Right lung (tissue), 10 donors: ENCODE measurements at places on chromosomes 2 and 18.

- no peak for DNase-seq
Measured at GRCh38 chr2:204321910-204322751, 223.1 kb upstream of the PARD3B start.

GRCh38 chr18:8656232-8656631 is 47.0 kb downstream of the RAB12 start:
- no peak for DNase-seq

- no peak for DNase-seq
Measured at GRCh38 chr2:222160125-222160524, 138.7 kb downstream of the PAX3 start.

GRCh38 chr2:177886824-177887223 is 185.8 kb downstream of the PDE11A start:
- DNase-seq: no peak

- DNase-seq: no peak
Measured at GRCh38 chr18:32257084-32257785, 67.4 kb downstream of the MEP1B start.

DNA sequence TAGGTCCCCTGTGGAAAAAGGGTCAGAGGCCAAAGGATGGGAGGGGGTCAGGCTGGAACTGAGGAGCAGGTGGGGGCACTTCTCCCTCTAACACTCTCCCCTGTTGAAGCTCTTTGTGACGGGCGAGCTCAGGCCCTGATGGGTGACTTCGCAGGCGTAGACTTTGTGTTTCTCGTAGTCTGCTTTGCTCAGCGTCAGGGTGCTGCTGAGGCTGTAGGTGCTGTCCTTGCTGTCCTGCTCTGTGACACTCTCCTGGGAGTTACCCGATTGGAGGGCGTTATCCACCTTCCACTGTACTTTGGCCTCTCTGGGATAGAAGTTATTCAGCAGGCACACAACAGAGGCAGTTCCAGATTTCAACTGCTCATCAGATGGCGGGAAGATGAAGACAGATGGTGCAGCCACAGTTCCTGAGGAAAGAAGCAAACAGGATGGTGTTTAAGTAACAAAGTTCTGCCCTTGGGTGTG is 165.8 kb downstream of the RPIA start:
- DNase-seq: no peak

DNA sequence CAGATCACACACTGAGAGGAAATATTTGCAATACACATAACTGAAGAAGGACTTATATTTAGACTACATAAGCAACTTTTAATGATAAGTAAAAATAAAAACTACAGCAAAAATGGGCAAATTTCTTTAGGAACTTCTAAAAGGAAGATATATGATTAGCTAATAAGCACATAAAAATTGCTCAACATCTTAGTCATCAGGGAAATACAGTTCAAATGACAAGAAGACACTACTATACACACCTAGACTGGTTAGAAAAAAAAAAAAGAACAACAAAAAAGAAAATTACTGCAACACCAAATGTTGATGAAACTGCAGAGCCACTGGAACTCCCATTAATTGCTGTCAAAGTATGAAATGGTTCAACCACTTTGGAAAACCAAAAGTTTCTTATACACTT is 1247.5 kb upstream of the ACVR2A start:
- no peak for DNase-seq

GRCh38 chr2:145287736-145288135 is 767.8 kb upstream of the ZEB2 start:
- DNase-seq: no peak

- no peak for DNase-seq
Measured at GRCh38 chr2:124920448-124920847, 895.4 kb downstream of the CNTNAP5 start.

DNA sequence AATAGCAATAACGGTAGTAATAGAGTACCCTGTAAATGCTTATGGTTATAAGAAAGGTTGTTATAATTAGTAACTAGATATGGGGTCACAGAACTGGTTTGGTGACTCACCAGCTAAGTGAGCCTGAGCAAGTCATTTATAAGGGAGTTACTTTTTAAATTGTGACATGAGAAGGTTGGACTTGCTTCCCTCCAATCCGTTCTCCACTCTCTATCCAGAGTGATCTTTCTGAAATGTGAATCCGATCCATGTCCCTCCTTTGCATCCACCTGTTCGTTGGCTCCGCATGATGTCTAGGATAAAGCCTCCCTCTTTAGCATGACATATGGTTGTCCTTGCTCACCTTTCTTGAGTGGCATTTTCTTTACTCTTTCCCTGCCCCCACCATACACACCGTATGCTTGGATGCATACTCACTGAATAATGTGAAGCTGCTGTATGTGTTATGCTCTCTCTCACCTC is 83.1 kb downstream of the CDC42EP3 start:
- DNase-seq: no peak

DNA sequence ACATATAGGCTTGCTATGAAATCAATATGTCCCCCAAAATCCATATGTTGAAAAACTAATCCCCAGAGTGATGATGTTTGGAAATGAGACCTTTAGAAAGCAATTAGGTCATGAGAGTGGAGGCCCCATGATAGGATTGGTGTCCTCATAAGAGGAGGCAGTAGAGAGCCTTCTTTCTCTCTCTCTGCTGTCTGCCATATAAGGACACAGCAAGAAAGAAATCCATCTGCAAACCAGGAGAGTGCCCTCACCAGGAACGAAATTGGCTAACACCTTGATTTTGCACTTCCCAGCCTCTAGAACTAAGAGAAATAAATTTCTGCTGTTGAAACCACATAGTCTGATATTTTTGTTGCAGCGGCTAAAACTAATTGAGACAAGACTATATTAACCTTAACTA is 89.5 kb downstream of the NBAS start:
- no peak for DNase-seq

GRCh38 chr2:141317986-141318385 is 812.8 kb downstream of the LRP1B start:
- no peak for DNase-seq

DNA sequence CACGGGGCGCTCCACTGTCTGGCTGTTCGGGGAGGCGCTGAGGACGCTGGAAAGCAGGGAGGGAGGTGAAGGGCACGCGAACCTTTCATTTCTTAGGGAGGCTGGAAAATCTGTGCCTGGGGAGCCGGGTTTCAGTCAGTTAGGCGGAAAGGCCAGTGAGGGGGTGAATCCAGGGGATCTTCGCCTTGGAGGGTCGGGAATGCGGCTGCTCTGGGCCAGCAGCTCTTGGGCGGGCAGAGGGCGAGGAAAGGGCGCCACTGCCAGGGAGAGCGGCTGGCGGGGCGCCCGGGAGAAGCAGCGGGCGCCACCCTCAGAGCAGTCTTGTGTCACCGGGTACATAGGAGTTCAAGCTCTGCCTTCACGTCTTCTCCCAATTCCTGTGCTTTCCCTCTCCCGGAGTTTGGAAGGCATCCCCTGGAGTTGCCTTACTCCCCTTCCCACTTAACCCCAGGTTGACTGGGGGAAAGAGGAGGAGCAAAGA is 1.4 kb downstream of the CCDC85A start:
- peak; percentile 15 for DNase-seq

GRCh38 chr2:231376857-231377256 is 18.7 kb upstream of the B3GNT7 start:
- DNase-seq: no peak

DNA sequence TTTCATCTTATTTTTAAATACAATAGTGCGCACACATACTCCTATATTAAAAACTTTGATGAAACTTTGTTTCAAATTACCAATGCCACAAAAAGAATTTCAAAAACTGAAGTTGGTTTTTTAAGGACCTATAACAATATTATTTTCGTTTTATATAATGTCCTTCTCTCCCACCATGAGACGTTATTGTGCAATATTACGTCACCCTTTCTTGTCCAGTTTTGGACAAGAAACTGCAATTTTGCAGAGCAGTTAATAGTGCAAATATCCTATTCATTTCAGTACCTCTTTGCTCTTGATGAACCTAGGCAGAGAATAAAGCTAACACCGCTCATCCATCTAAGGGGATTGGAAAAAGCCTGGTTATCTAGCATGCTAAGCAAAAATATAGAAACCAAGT is 9.7 kb upstream of the ZNF516 start:
- no peak for DNase-seq

- no peak for DNase-seq
Measured at GRCh38 chr2:160199683-160200389, at the start of gene ITGB6. TSS of gene ITGB6 (minus strand) at chr2:160200272. CDS start at chr2:160200063, 209 bp downstream.

DNA sequence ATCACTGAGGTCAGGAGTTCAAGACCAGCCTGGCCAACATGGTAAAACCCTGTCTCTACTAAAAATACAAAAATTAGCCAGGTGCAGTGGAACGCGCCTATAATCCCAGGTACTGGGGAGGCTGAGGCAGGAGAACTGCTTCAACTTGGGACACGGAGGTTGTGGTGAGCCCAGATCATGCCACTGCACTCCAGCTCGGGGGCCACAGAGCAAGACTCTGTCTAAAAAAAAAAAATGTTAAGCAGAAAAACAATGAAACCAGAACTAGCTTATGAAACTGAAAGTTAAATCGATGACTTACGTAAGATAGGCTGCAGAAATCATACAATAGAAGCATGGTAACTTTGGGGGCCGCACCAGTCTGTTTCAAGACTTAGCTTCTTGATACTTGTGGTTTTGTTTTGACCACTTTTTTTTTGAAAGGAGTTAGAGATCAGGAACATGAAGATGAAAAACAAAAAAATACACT is 6.2 kb upstream of the GPR155 start:
- no peak for DNase-seq
